Activated effector memory CD4-positive, alpha-beta T cell treated with anti-CD3 and anti-CD28 coated beads, Interleukin-2, amount 50 U/mL, for 16 hours (primary cell): ENCODE measurements at places on chromosomes 3 and 15.

DNA sequence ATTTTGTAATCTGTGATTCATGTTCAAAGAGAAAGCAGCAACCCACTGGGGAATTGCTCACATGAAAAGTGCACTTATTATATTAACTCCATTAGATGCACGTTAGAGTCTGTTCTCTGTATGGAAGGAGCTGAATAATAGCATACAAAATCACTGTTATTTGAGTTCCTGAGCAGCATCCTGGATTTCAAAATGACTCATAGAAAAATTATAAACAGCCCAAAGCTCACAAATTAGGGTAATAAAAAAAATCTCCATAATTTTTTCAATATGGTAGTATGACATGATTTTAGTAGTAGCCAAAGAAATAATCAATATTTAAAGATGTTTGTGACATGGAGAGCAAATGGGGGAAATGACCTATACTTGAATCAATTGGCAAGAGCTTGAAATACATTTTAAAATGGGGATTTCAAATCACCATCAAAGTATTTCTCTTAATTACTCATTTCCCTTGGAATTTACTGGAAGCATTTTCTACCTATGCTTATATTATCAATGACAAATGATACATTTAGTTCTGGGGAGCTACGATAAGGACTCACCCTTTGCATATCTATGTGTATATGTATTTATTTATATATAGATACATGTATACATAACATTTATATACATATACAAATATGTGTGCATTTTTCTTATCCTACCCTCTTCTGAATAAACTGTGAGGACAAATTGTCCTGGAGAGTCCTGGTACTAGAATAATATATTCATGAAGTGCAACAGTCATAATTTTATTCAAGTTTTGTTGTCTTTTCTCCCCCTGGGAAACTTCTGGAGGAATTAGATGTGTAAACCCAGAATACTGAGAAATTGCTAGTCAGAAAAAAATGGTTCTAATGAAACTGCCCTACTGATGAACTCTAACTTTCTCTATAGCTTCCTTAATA, 116.3 kb downstream of the RPL22L1 start:
- DNase-seq = no peak

DNA sequence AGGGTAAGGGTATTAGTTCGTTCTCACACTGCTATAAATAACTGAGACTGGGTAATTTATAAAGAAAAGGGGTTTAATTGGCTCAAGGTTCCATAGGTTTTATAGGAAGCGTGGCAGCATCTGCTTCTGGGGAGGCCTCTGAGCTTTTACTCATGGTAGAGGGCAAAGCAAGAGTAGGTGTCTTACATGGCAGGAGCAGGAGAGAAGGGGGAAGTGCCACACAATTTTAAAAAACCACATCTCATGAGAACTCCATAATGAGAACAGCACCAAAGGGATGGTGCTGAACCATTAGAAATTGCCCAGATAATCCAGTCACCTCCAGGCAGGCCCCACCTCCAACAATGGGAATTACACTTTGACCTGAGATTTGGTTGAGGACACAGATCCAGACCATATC, 12.2 kb downstream of the RNF111 start:
- DNase-seq = no peak

DNA sequence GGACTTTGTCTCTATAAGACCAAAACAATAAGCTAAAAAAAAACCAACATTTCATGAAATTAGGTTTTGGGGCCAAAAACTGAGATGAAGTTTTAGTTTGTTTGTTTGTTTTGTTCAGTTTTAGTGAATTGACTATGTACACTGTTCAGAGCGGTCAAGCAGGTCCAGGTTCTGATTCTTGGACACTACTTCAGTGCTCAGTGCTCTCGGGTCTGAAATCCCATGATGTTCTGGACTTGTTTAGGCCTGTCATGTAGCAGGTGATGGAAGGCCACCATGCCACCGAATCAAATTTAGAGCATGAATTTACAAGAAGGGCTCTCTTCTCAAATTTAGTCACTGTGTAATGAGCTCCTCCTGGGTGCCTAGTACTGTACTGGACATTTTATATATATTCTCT, 45.5 kb downstream of the COL8A1 start:
- no peak for DNase-seq

DNA sequence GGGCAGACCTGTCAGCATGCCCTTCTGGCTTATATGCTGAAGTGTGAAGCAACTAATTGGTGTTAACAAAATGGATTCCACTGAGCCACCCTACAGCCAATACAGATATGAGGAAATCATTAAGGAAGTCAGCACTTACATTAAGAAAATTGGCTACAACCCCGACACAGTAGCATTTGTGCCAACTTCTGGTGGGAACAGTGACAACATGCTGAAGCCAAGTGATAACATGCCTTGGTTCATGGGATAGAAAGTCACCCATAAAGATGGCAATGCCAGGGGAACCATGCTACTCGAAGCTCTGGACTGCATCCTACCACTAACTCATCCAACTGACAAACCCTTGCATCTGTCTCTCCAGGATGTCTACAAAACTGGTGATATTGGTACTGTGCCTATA, 9.4 kb downstream of the PIK3CB start:
- DNase-seq = peak; percentile 1
